ENCODE measurements at places on chromosomes 1 and 21.

DNA sequence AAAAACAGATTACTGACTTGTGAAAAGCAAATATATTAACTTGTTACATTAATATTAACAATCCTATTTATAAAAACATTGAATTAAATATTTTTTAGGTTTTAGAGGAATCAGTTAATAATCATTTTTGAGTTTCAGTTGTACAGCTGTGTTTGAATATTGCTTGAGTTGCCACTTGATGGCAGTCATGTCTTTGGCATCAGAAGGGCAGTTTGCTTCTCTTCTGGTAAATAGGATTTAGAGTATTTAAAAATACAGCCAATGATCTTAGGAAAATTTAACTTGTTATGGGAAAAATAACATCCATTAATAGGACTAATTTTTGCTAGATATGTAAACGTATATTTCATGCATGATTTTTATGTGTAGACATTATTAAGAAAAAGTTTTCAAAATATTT lies 234.1 kb downstream of the NCAM2 start:
- DNase-seq, result no peak

DNA sequence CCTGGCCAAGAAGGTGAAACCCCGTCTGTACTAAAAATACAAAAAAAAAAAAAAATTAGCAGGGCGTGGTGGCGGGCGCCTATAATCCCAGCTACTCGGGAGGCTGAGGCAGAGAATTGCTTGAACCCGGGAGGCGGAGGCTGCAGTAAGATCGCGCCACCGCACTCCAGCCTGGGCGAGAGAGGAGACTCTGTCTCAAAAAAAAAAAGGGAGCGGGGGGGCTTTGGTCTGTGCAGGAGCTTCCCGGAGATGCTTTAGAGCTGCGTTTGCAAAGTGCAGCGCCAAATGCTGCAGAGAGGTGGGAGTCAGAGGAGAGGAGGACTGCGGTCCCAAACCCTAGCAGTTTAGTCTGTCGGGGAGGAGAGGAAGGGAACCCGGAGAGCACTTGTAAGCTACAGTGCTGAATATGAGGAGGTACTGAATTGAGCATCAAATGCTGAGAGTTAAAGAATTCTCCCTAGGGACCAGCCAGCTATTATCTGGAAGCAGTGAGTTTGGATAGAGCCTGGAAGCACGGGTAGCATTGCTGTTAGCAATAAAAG lies 569 bp downstream of the FALEC start:
- no peak for DNase-seq

DNA sequence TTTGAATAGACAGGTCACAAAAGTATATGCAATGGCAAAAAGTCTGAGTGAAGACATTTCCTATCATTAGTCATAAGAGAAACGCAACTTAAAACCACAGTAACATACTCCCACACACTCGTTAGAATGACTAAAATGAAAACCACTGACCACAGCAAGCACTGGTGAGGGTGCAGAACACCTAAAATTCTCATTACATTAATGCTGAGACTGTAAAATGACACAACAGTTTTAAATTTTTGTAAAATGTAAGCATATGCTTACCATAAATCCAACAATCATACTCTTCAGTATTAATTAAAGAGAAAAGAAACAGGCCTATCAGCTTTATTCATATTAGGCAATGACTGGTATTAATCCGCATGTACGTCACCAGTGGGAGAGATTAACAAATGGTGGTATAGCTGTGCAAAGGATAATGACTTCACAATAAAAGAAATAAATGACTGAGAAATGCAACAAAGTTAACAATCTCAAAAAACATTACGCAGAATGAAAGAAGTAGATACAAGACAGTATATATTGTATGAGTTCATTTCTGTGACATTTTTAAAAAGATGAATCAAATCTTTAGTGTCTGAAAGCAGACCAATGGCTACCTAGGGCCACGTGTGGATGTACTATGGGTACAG lies 253.5 kb downstream of the AKT3 start:
- DNase-seq, result peak; percentile 50

GRCh38 chr1:1136547-1137230 lies 20.8 kb upstream of the C1orf159 start:
- peak; percentile 86 for DNase-seq

DNA sequence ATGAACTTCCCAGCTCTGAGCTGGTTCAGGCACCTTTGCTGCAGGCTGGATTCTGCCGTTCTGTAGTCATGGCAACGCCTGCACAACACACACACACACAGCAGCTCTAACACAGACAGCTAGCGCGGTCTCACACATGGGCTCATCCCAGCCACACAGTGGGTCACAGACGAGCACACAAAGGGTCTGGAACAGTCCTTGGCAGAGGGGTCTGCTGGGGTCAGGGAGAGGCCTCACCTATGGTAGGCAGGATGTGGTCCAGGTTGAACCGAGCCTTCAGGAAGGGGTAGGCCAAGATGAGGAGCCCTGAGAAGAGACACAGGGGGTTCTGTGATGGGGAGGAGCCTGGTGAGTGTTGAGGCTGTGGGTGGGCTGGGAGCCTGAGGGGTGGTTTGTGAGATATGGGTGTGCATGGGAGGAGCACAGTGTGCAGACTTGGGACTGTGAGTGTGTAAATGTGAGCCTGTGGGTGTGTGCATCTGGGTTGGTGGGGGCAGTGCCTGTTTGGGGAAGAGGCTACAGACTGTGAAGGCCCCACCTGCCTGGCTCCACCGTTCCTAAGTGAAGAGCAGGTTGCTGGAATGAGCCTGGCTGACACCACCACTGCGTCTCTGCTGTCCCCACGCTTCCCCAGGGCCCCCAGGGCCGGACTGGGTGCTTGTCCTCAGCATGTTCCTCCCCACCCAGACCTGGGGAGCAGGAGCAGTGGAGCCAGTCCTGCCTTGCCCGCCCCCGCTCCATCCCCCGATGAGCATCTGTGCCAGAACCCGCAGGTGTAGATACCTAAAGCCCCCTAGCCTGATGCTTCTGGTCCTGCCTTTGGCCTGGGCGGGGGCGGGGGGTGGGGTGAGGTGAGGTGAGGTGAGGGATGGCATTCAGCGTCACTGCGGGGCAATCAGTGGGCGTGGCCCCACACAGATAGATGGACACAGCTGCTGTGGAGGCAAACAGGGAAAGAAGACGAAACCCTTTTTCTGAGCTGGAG lies 1.5 kb downstream of the KNCN start:
- DNase-seq, result no peak

DNA sequence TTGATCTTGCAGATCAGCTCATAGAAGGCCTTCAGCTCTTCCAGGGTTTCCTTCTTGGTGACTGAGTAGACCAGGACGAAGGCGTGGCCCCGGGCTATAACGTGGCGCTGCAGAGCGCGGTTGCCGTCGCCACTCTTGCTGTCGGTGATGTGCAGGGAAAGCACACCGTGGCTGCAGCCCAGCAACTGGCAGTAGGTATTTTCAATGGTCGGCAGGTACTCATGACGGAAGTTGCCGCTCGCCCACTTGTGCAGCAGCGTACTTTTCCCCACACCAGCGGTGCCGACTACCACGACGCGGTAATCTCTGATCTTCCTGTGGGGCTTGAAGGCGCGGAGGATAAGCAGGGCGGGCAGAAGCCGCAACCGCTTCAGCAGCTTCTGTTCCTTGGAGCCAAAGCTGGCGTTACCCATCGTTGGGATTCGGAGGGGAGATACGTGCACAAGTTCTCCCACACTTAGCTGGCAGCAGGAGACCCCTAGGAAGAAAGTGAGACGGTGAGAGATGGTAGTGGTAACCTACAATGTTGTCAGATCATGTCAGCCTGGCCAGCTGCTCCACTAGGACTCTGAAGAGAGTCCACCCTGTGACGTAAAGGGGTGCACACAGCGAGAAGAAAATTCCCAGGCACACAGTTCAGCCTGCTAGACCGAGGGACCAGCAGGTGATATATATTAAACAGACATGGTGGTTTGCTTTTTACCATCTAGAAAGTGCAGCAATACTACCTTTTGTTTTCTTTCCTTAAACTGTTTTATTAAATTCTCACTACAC lies 3.4 kb downstream of the DIRAS3 start:
- DNase-seq, result no peak

GRCh38 chr1:43465505-43466067 lies 11.9 kb upstream of the HYI start:
- no peak for DNase-seq

Measured in GM13977 (cell line).